ENCODE measurements at places on chromosomes 12 and 14.
A peak's percentile ranks its signal among the peaks of the same experiment; 100 is the strongest.

GRCh38 chr14:33240466-33240865, 301.8 kb downstream of the NPAS3 start:
- no peak for DNase-seq

GRCh38 chr12:93302331-93303229, 75.1 kb upstream of the NUDT4 start:
- DNase-seq = no peak

DNA sequence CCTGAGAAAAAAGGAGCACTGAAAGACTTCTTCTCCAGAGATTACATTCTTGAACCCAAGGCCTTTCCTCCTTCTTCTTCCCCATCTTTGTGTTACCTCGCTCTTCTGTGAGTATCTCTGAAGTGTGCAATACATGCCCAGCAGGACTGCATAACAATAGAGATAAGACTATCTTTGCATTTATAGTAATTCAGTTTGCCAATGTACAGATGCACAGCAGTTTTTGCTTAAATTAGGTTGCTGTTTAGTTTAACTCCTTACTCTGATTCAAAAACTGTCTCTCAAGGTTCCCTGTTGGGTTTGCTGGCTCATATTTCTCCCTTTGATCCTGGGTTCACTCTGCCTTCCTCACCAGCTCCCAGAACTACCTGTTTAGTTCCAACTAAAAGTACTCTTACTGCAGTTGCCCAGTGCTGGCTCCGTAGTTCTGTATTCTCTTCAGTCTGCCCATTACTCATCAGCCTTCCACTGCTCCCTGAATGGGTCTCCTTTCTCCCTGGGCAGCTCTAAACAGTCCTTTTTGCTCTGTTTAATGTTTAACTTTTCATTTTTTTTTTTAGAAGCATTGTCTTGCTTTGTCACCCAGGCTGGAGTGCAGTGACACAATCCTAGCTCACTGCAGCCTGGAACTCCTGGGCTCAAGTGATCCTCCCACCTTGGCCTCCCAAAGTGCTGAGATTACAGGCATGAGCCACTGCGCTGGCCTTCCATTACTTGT, 180.6 kb upstream of the CAND1 start:
- DNase-seq = no peak

DNA sequence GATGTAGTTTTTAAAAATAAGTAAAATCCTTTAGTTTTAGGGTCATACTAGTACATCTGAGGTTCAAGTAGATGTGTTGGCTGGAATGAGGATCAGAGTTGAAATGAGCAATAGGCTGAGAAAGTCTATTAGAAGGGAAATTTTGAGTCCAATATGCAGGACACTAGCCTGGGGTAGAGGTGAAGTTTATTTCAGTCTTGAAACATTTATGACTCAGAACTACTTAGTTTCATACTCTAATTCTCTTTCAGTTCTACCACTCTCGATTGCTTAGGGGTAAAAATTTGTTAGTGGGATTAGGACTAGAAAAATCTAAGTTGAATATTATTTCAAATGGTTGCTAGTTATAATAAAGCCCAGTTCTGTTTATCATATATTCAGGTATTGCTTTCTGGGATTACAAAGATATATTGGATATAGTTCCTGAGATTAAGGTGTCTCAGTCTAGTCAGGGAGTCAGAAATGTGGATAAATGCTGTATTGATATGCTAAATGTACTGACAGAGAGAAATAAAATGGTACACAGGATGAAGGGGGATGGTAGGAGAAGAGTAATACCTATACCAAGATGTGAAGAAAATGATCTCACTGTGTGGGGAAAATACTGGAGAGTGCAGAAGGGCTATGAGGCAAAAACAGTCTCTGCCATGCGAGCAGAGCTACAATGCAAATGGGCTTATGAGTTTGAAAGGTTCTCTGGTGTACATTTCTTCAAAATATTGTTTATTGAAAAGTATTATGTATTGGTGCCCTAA, 395.8 kb upstream of the FBXO33 start:
- no peak for DNase-seq

DNA sequence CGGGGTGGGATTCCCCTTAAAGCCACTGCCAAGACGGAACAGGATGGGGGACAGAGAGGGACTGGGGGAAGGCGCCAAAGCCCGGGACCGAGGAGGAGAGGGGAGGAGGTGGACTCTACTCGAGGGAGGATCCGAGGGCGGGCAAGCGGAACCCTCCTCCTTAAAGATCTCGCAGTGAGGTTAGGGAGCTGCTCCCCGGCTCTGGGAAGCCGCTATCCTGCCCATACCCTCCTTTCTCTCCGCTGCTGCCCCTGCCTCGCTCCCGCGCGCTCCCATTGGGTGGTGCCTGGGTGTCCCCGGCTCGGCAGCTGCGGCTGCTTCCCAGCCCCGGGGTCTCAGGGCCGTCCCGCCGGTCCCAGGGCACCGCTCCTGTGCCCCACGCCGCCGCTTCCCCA, 16.4 kb downstream of the KRT18 start:
- DNase-seq = no peak

- DNase-seq = no peak
Measured at GRCh38 chr12:14057895-14058294, 76.5 kb upstream of the GRIN2B start.

DNA sequence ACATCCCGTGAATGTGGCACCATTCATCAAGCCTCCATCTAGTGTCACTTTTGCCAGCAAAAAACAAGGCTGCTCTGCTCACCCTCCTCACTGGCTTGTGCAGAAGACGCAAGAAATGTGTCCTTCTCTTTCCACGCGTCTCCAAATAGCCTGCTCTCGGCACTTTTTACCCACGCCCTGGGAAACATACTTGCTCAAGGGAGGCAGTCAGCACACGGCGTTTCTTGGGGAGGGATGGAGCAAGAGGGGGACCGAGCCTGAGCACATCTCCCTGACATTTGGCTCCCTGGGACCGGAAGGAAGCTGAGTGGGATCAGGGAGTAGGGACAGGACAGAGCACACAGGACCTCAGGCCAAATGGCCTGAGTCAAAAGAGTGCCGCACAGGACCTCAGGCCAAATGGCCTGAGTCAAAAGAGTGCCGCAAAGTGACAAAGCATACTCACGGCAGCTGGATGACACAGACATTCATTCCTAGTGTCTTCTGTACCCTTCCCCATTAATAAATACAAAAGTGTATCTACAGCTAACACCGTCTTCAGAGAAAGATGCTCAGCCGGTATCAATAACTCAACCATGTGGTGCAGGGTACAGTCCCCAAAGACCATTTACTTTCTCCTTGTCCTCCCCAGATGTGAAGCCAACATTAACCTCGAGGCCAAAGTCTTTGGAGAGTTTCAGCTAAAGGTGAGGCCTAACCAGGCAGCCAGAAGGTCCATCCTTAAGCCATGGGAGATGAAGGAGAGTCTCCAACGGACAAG, 7.1 kb downstream of the BCL11B start:
- DNase-seq = no peak

- no peak for DNase-seq
Measured at GRCh38 chr14:37116933-37117849, 55.2 kb downstream of the SLC25A21 start.

DNA sequence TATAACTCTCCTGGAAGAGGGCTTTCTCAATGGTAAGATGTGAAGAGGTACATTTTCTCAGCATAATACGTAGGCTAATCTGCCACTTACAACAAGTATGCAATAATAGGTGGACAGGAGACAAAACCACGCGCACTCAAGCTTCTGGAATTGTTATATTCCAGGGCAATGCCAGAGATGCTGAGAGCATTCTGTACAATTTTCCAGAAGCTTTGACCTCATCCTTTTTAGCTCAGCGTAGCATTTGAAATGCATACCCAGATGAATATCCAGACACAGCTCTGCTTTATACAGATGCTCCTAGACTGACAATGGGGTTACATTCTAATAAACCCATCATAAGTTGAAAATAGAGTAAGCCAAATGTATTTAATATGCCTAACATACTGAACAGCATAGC, 1492.4 kb upstream of the FLRT2 start:
- no peak for DNase-seq

GRCh38 chr12:69475237-69475975, 5.2 kb downstream of the FRS2 start:
- no peak for DNase-seq

DNA sequence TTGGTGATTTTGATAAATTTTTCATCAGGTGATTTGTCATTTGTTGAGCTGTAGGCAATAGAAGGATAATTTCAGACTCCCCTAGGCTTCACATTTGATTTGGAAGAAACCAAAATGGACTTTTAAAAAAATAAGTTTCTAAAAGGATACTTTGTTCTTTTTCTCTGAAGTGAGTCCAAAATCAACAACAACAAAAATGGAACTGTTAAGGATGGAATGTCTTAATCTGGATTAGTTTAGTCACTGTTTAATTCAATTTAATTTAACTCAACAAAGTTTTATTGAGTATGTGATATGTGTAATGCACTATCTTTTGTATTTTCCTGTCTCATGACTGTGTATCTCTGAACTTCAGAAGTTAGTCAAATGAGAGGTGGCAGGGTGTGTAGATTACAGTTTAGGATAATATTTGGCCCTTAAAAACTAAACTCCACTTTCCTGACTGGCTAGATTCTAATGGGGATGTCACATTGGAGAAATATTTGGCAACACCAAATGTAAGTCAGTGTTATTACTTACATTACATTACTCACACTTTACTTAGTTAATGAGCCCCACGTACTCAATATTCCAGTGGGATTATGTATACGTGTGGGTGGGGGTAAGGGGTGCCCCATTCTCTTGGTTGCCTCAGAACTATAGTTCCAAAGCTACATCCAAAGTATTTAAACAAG, 209.7 kb downstream of the BCAT1 start:
- DNase-seq = no peak

GRCh38 chr12:8941691-8942478, 7.6 kb downstream of the M6PR start:
- no peak for DNase-seq

GRCh38 chr12:15563663-15564062, 225.5 kb downstream of the EPS8 start:
- DNase-seq = peak; percentile 9

GRCh38 chr14:36275741-36276140, 44.7 kb downstream of the MBIP start:
- no peak for DNase-seq

DNA sequence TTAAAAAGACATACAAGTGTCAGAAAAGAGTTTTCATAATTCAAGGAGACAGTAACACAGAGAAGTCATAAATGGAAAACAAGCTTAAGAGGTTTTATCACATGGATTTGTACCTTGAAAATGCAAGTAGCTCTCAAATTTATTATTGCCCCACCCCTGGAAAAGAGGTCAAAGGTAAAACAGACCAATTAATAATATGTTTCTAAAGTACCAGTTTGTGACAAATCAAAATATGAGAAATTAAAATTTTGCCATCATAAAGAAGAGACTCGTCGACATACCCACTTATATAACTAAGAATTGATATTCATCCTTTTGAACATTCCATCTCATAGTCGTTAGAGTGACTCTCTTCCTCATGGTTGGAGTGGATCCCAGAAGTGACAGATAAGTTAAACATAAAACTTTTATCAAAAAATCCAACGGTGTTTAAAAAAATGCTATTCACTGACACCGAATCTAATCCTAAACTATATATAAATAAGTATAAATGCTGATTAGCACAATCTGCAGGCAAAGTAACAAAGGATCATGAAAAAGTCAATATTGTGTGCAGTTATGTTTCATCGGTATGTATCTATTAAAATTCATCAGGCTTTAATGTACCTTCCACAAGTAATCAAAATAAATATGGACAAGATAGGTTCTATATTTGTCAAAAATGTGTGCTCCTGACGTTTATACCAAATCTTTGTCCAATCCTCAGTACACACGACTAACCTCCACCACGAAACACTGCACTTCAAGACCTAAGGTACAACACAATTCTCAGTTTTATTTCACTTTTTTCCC, 2.3 kb downstream of the CORO1C start:
- DNase-seq = no peak

- peak; percentile 39 for DNase-seq
Measured at GRCh38 chr12:13144266-13144828, 40.9 kb upstream of the GSG1 start.

Data from HL-60 (cell line).